ENCODE measurements at places on chromosomes 3 and 15.

DNA sequence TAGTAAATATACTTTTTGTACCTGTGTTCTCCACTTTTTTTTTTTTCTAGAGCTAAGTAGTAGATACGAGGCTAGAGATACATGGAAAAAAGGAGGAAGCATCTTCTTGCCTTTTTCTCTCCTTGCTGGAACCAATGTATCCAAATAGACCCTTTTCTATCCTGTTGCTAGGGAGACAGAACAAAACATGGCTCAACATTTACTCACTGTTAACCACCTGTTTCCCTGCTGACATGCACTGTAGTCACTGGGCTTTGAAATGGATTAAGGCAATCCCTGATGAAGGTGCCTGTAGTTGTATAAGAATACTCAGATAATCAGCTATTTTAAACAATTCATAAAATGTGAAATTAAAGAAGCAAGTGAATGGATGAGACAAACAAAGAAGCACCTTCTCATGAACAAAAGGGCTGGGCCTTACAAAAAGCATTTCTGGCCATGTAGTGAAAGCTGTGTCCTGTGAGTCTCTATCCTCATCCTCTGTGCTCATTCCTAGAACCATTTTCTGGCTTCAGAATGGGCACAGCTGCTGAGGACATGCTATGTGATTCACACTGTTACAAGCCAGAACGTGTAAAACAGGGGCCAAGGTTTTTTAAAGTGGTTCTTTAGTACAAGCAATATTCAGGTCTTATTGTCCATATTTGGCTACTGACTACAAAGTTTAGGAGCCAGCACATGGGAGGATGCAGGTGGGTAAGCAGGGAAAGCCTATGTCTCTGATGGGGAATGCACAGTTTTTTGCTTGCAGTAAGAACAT lies 100.4 kb upstream of the NDN start:
- DNase-seq = no peak

DNA sequence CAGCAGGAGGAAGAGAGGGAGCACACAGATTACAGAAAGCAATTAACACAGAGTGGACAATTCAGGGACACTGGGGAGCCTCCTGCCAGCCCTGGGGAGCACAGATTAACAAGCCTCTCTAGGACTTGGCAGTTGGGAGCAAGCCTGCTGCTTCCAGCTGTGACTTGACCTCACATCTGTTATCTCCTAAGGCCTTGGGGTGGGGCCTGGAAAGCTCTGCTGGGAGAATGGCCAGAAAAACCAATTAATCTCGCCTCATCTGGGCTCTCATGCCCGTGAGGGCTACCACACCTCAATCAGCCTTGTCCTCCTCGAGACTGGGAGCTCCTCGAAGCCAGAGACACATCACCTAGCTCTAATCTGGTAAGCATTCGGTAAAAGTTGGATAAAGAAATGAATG lies 39.1 kb downstream of the SEMA5B start:
- DNase-seq = no peak

DNA sequence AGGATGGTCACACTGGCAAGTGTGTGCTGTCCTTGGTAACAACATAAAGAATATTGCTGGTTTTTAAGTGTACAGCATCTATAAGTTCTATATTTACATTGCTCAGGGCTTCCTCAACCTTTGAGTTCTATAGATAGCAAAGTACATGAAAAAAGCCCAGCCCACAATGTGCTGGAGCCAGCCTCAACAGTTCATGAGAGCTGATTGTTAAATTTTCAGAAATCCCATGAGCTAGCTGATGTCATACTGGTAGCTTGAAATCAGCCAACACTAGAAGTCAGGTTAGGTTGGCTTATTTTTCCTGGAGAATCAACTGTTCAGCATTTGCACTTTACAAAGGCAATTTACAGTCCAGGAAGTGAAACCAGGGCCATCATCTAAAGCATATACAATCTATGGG lies 102.8 kb downstream of the STRIT1 start:
- no peak for DNase-seq

DNA sequence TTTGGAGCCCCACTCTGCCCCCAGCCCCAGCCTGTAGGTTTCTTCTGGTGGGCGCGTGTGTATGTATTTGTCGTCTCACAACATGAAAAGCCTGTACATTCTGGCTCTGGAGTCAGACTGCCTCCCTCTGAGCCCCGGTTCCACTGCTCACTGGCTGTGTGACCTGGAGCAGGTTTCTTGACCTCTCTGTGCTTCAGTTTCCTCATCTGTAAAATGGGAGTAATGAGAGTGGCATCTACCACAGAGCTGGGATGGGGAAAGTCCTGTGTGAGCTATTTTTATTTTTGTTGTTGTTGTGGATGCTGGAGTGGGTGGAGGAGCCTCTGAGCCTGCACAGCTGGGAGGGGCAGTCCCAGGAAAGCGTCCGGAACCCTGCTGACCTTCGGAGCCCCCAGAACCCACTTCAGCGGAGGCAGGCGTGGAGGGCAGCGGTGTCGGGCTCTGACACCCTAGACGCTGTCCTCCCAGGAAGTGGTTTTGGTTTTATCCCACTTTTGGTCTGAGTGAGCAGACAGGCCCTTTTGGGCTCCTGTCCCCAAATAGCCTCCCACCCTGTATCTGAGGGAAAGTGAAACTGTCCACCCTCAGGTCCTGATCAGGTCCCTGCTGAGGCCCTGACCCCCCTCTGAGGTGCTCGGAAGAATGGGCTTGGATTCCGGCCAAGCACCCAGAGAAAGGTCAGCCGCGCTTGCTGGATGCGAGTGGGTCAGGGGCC lies 103.5 kb downstream of the CHSY1 start:
- no peak for DNase-seq

DNA sequence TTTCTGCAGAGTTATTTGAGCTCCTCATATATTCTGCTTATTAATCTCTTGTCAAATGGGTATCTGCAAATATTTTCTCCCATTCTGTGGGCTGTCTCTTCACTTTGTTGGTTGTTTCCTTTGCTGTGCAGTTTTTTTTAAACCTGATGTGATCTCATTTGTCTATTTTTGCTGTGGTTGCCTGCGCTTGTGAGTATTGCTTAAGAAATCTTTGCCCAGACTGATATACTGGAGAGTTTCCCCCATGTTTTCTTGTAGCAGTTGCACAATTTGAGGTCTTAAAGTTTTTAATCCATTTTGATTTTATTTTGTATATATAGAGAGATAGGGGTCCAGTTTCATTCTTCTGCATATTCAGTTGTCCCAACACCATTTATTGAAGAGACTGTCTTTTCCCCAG lies 102.3 kb downstream of the POLQ start:
- no peak for DNase-seq

- DNase-seq = no peak
These were observed 308.3 kb upstream of the CCDC54 start for GRCh38 chr3:107068980-107069379.

DNA sequence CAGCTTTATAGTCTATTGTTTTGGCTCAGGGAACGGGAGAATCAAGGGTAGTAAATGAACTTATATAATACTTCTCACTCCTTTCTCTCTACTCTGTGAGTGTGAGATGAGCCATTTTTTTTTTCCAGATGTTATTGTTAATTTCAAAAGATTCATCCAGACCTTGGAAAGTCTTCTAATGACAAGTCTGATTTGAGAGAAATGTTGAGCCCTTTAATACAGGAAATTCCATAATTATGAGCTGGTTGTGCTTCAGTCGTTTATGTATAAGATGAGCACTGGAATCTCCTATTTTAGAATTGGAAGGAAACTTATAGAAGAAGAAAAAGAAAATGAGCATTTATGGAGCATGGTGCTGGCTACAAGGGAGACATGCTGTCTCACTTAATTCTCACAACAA lies 92.0 kb downstream of the FBN1 start:
- no peak for DNase-seq

GRCh38 chr3:150210461-150211110 lies 197.5 kb upstream of the TSC22D2 start:
- DNase-seq = no peak

- DNase-seq = no peak
These were observed 91.2 kb downstream of the AQP9 start for GRCh38 chr15:58229297-58229768.

DNA sequence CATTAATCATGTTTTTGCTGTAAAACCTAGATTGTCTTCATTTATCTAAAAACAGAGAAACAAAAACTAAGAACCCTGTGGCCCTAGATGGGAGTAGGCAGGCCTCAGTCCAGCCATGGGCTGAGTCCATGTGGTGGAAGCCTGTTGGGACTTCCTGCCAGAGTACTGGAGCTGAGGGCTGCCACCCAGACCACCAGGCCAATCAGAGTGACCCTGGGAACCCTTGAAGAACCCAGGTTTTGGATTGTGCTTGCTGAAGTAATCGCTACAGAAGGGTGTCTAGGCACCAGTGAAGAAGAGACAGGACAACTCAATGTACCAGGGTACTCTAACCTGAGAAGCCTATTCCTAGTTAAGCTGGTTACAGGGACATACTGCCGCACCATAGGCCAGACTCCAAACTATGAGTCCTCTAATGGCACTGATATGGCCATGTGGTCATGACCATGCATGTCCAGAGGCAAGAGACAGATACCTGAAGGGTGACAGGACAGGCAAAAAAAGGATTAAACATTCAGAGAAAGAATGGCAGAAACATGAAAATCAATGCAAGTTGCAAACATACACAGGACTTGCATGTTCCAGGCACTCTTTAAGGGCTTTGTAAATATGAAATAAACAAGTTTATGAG lies 12.9 kb downstream of the CSRNP1 start:
- DNase-seq = no peak

- no peak for DNase-seq
These were observed 115.2 kb upstream of the TMCO5A start for GRCh38 chr15:37819191-37819590.

GRCh38 chr3:29426302-29427226 lies 145.7 kb downstream of the RBMS3 start:
- no peak for DNase-seq

GRCh38 chr3:178714925-178715832 lies 178.9 kb downstream of the KCNMB2 start:
- no peak for DNase-seq

GRCh38 chr3:9884555-9885165 lies 4.6 kb upstream of the CIDEC start:
- DNase-seq = no peak

DNA sequence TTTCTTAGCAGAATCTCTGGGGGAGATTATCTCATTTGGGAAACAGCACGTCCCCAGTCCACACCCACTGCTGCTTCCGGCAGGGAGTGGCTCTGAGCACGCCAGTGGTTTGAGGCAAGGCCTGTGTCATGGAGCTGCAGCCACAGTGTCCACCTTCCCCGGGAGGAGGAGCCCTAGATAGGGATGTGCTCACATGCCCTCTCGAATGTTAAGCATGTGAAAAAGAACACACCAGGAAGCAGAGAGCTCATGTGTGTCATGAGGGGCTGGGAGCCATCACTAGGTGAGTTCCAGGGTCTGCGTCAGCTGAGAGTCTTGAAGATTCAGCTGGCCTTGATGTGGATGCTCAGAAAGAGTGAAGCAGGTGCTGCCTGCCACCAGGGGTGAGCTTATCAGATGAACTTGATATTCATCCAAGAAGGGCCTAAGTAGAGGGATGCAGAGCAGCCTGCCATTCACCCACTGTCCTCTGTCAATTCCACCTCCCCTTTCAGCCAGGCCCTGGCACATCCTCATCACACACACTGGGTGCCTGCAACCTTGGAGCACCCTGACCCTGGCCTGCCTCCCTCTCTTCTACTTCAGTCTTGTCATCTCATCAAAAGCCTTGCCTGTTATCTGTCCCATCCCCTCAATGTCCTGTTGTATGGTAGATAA lies 16.3 kb downstream of the ITGA11 start:
- DNase-seq = no peak
